Activated gamma-delta T cell treated with Interleukin-2 at 50 U/mL for 16 hours (primary cell): ENCODE measurements at places on chromosomes 12 and 14.

- DNase-seq, result no peak
These were observed 26.6 kb downstream of the MBIP start for GRCh38 chr14:36293824-36294223.

GRCh38 chr12:60216226-60216625, 620.4 kb downstream of the SLC16A7 start:
- no peak for DNase-seq

GRCh38 chr12:120699553-120699952, 10.7 kb upstream of the UNC119B start:
- no peak for DNase-seq

GRCh38 chr12:16599081-16599480, 6.9 kb downstream of the LMO3 start:
- no peak for DNase-seq

DNA sequence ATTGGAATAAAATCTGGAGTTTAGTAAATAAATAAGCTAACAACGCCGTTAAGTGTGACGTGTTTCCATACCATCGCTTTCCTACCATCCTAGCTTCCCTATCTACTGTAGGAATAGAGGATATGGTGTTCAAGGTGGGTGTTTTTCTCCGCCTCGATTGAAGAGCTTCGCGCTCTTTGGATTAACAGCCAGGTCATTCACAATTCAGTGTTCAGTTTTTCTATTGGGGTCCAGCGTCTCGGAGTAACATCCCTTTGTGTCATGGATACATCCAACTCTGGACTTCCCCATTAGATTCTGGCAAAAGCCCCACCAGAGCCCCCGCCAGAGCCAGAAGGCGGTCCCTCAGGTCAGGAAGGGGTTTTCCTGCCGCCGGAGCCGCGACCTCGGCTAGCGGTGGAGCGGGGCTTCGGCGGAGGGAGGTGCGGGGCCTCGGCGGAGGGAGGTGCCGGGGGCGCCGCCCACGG, 1.2 kb upstream of the SRGAP1 start:
- no peak for DNase-seq

- no peak for DNase-seq
These were observed 65.4 kb downstream of the ERC1 start for GRCh38 chr12:1056390-1056789.

GRCh38 chr12:100159391-100160104, 16.9 kb upstream of the BLTP3B start:
- no peak for DNase-seq

GRCh38 chr14:54366736-54367735, 29.8 kb upstream of the CDKN3 start:
- DNase-seq, result peak; percentile 10
